ENCODE measurements at places on chromosomes 1 and 21. TPM values are rescaled to one million over a fixed set of nuclear protein-coding genes. Genes with fewer than 3 reads are reported as not detected.

Gene TNN
- not detected for polyA plus RNA-seq

Gene MTR
- 6.5 TPM for polyA plus RNA-seq

Gene CCDC17
- not detected for polyA plus RNA-seq

Gene SH3D21
- 0.96 TPM for polyA plus RNA-seq

Gene UHMK1
- polyA plus RNA-seq = 46.1 TPM

DNA sequence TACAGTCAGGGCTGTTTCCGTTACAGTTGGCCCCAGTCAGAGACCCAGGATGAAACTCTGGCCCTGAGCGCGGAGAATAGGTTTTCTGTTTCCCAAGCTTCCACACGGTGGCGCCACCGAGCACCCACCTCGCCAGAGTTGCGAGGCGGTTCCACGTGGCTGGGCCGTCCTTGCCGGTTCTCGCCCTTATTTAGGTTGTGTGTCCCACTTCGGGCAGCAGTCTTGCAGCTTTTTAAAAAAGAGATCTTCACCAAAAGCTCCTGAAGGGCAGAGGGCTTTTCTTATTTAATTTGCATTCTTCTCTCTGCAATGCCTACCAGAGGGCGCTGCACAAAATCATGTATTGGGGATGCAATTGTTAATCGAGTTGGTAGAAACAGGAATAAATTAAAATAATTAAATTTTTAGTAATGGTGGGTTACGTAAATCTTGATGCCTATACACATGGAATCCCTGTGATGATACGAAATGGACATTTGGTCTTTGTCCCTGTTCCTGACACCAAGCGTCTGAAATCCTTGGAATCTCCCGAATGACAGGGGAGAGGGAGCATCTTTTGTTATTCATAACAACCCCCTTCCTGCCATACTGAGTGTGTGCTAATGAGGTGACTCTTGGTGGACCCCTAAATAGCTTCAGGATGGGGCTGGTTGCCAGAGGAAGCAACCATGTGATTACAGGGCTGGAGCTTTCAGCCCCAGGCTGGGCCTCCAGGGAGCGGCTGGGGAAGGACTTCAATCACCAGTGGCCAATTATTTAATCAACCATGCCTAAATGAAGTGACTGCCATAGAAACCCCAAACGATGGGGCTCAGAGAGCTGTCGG is 5.6 kb upstream of the S100A7 start:
- peak; percentile 39 for DNase-seq
- no peaks in the 10 kb centered on the region for H3K36me3 ChIP-seq
- H3K4me1 ChIP-seq = no peaks in the 10 kb centered on the region

- H3K4me3 ChIP-seq = peak overlapping the region; percentile 93
- DNase-seq = peak; percentile 75
- peaks cover 99% of the 10 kb centered on the region for H3K4me1 ChIP-seq
Measured at GRCh38 chr1:19477284-19478249, 7.8 kb downstream of the CAPZB start.

DNA sequence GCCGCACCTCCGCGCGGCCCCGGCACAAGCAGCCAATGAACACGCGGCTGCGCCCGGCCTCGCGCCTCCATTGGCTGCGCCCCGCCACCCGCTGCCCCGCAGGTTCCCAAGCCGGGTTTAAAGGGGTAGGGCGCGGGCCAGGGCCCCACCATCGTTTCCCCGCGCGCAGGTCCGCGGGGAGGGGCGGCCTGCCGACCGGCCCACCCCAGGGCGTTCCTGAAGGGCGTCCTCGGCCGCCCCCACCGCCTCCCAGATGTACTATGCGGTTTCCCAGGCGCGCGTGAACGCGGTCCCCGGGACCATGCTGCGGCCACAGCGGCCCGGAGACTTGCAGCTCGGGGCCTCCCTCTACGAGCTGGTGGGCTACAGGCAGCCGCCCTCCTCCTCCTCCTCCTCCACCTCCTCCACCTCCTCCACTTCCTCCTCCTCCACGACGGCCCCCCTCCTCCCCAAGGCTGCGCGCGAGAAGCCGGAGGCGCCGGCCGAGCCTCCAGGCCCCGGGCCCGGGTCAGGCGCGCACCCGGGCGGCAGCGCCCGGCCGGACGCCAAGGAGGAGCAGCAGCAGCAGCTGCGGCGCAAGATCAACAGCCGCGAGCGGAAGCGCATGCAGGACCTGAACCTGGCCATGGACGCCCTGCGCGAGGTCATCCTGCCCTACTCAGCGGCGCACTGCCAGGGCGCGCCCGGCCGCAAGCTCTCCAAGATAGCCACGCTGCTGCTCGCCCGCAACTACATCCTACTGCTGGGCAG is at the start of gene OLIG1:
TSS of gene OLIG1 (plus strand) at position 148 of the 750 bp plus-strand sequence. CDS start at position 254, 106 bp downstream.
- peaks cover 22% of the 10 kb centered on the region for H3K4me1 ChIP-seq
- peak within 1 kb of the TSS; percentile 80 for H3K4me3 ChIP-seq
- H3K27me3 ChIP-seq = peaks cover 19% of the 10 kb centered on the region
- H3K27ac ChIP-seq = no peak within 1 kb of the TSS
- no peak for DNase-seq

DNA sequence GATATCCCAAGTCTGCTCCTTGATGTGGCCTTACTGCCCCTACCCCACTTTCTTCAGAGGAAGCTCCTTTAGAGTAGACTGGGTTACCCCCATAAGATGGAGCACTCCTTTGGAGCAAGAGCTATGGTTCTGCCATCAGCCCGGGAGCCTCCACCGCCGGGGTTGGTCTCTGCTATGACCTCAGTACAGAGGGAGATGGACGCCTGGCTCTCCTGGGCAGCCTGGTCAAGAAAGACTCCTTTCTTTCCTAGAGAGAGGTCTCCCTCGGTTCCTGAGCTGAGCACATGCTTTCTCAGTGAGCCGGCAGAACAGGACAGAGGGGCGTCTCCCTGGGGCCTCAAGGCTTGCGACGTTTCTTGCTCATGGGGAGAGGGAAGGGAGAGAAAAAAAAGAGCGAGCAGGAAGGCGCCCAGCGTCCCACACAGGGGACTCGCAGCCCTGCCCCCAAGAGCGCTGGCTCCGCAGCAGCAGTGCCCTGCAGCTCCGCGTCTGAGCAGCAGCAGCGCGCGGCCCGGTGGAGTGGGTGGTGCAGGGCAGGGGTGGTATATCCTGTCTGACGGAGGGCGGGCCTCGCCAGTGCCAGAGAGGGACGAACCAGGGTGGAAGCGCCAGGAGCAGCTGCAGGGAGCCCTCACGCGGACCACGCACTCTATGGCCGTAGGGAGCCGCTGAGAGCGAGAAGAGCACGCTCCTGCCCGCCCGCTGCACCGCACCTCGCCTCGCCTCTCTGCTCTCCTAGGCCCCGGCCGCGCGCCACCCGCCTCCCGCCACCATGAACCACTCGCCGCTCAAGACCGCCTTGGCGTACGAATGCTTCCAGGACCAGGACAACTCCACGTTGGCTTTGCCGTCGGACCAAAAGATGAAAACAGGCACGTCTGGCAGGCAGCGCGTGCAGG is at the start of gene PKP1:
TSS of gene PKP1 (plus strand) at position 576 of the 899 bp plus-strand sequence. CDS start at position 773, 197 bp downstream.
- no peak for DNase-seq
- peaks cover 2% of the 10 kb centered on the region for H3K4me1 ChIP-seq
- H3K27me3 ChIP-seq = peaks cover 9% of the 10 kb centered on the region
- no peak within 1 kb of the TSS for H3K27ac ChIP-seq
- peak within 1 kb of the TSS; percentile 63 for H3K4me3 ChIP-seq

GRCh38 chr1:235835226-235835625 is 31.5 kb downstream of the LYST start:
- H3K4me3 ChIP-seq = no peak overlapping the region
- no peak for DNase-seq
- peak overlapping the region; percentile 20 for H3K27ac ChIP-seq
- H3K4me1 ChIP-seq = peaks cover 13% of the 10 kb centered on the region
- H3K27me3 ChIP-seq = no peaks in the 10 kb centered on the region
- H3K36me3 ChIP-seq = no peaks in the 10 kb centered on the region

GRCh38 chr1:66412704-66413103 is 121.2 kb upstream of the SGIP1 start:
- no peak overlapping the region for H3K4me3 ChIP-seq
- peaks cover 20% of the 10 kb centered on the region for H3K4me1 ChIP-seq
- DNase-seq = no peak
- H3K36me3 ChIP-seq = no peaks in the 10 kb centered on the region
- H3K27ac ChIP-seq = no peak overlapping the region

GRCh38 chr1:53196017-53196484 is 573 bp upstream of the CPT2 start:
- H3K27ac ChIP-seq = peak overlapping the region; percentile 99
- DNase-seq = no peak
- peaks cover 4% of the 10 kb centered on the region for H3K36me3 ChIP-seq
- peak overlapping the region; percentile 99 for H3K4me3 ChIP-seq
- H3K4me1 ChIP-seq = peaks cover 28% of the 10 kb centered on the region
- peaks cover 9% of the 10 kb centered on the region for H3K27me3 ChIP-seq

GRCh38 chr1:156676114-156676819 is 940 bp downstream of the NES start:
- DNase-seq = no peak
- peaks cover 20% of the 10 kb centered on the region for H3K27me3 ChIP-seq
- peaks cover 5% of the 10 kb centered on the region for H3K4me1 ChIP-seq
- no peak overlapping the region for H3K27ac ChIP-seq

- no peaks in the 10 kb centered on the region for H3K4me1 ChIP-seq
- H3K27ac ChIP-seq = no peak overlapping the region
- H3K4me3 ChIP-seq = no peak overlapping the region
- no peaks in the 10 kb centered on the region for H3K36me3 ChIP-seq
- H3K27me3 ChIP-seq = peaks cover 6% of the 10 kb centered on the region
Measured at GRCh38 chr1:95127380-95127779, 10.2 kb downstream of the TLCD4 start.

- H3K36me3 ChIP-seq = peaks cover 17% of the 10 kb centered on the region
- peaks cover 4% of the 10 kb centered on the region for H3K4me1 ChIP-seq
- no peak overlapping the region for H3K4me3 ChIP-seq
- H3K27ac ChIP-seq = no peak overlapping the region
- no peak for DNase-seq
- no peaks in the 10 kb centered on the region for H3K27me3 ChIP-seq
Measured at GRCh38 chr1:26858160-26858559, 4.8 kb upstream of the SFN start.

DNA sequence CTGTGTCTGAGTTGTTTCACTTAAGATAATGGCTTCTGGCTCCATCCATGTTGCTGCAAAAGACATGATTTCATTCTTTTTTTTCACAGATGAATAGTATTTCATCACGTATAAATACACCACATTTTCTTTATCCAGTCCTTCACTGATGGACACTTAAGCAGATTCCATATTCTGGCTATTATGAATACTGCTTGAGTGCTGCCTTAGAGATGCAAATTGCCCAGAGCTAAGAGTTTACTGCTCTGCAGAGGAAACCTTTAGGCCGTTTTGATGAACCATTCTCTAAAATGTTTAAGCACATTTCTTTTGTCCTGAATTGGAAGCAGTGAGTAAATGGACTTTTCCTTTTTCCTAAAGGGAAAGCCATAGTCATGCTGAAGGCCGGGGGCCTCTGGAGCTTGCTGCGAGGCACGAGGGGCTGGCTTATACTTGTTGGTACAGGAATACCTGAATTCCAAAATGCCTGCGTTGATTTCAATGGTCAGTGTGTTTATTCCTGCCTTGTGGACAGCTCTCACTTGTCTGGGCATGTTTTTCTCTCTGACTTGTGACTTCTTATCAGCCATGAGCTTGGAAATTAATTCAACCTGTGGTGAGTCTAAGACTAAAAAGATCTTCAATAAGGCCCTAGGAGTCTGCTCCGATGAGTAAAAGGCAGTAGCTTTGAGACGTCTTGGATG is 201.0 kb upstream of the MAP1LC3C start:
- H3K36me3 ChIP-seq = no peaks in the 10 kb centered on the region
- H3K4me1 ChIP-seq = no peaks in the 10 kb centered on the region
- no peak overlapping the region for H3K27ac ChIP-seq
- peaks cover 4% of the 10 kb centered on the region for H3K27me3 ChIP-seq
- no peak for DNase-seq
- no peak overlapping the region for H3K4me3 ChIP-seq

GRCh38 chr1:236925386-236925785 is 78.9 kb downstream of the MT1HL1 start:
- no peak overlapping the region for H3K4me3 ChIP-seq
- peaks cover 4% of the 10 kb centered on the region for H3K27me3 ChIP-seq
- no peaks in the 10 kb centered on the region for H3K36me3 ChIP-seq

GRCh38 chr1:85151446-85151845 is 49.4 kb downstream of the SYDE2 start:
- peaks cover 3% of the 10 kb centered on the region for H3K27me3 ChIP-seq
- no peaks in the 10 kb centered on the region for H3K4me1 ChIP-seq
- H3K36me3 ChIP-seq = no peaks in the 10 kb centered on the region
- H3K4me3 ChIP-seq = no peak overlapping the region
- no peak overlapping the region for H3K27ac ChIP-seq
- DNase-seq = no peak

- H3K36me3 ChIP-seq = no peaks in the 10 kb centered on the region
- peaks cover 30% of the 10 kb centered on the region for H3K27me3 ChIP-seq
- peaks cover 74% of the 10 kb centered on the region for H3K4me1 ChIP-seq
- peak overlapping the region; percentile 99 for H3K27ac ChIP-seq
Measured at GRCh38 chr1:156506450-156506849, 5.9 kb upstream of the MEF2D start.

DNA sequence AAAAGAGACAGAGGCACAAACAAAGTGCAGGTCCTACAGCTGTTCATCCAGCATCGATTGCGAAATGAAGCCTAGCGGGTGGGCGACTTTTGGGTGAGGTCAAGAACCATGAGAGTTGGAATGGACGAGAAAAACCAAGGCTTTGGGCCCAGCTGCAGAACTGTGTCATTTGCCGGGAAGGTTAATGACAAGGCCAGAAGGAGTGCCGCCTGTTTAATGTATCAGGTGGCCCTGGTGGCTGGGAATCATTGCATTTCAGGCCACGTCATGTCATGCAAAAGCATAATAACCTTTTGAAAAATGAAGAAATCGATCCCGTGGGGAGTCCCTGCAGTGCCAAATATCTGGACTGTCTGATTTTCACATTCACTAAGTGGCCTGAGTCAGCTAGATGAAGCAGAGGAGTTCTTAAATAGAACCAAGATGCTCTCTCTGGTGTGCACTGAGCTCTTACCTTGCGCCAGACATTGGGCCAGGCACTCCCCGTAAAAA is 8.1 kb upstream of the RCC2 start:
- no peak overlapping the region for H3K27ac ChIP-seq
- no peak for DNase-seq
- H3K36me3 ChIP-seq = no peaks in the 10 kb centered on the region
- H3K27me3 ChIP-seq = peaks cover 2% of the 10 kb centered on the region
- no peaks in the 10 kb centered on the region for H3K4me1 ChIP-seq

DNA sequence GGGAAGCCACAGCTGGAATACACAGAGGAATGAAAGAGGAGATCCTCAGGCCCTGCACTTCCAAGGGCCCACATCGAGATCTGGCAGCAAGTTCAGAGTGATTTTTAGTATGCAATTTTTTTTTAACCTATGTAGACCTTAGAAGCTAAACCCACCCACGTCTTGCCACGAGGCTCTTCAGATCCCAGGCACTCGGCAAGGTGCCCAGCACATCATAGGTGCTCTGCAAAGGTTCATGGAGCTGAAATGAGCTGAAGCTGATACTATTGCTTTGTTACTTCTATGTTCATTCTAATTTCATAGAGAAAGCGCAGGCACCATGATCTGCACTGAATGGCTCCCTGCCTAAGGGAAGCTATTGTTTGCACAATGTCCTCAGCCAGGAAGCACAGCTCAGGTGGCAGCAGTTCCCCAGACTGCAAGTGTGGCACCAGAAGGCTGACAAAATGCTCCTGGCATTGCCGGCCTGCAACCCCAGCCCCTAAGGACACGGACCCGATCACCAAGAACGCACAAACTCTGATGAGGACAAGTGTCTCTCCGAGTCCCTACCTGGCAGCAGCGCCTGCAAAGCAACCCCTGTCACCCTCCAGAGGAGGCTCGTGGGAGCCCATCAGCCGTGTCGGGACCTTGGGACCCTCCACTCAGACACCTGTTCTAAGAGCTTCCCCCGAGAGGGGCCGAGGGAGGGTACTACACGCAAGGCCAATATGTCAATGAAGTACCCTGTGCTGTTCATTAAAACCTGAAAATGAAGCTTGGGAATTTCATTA is 264.2 kb downstream of the NPHP4 start:
- peaks cover 5% of the 10 kb centered on the region for H3K27me3 ChIP-seq
- no peak for DNase-seq
- H3K4me3 ChIP-seq = no peak overlapping the region
- no peaks in the 10 kb centered on the region for H3K4me1 ChIP-seq

- DNase-seq = no peak
- no peaks in the 10 kb centered on the region for H3K27me3 ChIP-seq
Measured at GRCh38 chr1:119141660-119142059, 1.2 kb upstream of the WARS2 start.

Measured in immature natural killer cell (primary cell).